ENCODE measurements at places on chromosomes 3 and 15. TPM values are rescaled to one million over a fixed set of nuclear protein-coding genes. Genes with fewer than 3 reads are reported as not detected.

DNA sequence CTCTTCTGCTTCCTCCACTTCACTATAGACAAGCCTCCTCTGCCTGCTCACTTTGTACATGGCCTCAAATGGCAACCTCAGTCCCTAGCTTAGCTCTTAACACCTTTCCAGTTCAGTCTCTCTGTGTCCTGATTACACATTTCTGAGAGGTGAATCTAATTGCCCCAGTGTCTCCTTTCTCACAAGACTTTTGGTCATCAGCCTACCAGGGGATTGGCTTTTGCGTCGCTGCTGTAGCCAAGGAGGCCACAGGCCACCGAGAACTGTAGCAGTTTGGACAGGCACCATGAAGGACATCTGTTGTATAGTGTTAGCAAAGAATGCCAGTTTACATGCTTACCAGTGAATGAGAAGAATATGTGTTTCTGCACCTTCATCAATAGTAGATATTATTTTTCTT, 8.5 kb downstream of the IREB2 start:
- no peak for DNase-seq

Gene RHOV
- not detected for total RNA-seq

GRCh38 chr3:127694467-127695215, 21.9 kb downstream of the ABTB1 start:
- DNase-seq = peak; percentile 11

Gene HGD
- under 0.01 TPM for total RNA-seq

Gene IFT80
- total RNA-seq = 75.0 TPM

Gene OR5K3
- not detected for total RNA-seq

DNA sequence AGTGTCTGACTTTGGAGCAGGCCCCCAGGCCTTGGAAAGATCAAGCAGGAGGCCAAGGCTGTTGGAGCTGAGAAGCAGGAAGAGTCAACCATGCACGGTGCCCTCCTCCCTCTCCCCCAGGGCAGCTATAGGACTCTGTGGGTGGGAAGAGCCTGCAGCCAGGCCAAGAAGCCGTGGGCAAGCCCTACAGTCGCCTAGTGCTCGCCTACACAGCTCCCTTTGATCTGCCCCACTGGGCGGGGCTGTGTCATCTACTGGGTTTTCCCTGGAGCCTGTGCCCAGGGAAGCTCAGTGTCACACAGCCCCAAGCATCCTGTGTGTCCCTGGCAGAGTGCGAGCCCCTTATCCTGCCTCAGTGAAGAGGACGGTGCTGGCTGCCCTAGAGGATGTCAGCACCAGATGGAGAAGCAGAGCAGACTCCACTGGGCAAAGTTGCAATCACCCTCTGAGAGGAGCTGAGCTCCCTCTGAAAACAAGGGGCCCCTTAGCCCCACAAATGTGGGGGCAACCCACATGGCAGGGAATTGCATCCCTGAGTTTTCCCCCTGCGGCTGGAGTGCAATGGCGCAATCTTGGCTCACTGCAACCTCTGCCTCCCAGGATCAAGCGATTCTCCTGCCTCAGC, 72.2 kb downstream of the KLF13 start:
- DNase-seq = no peak

Gene DNAH12
- under 0.01 TPM for total RNA-seq

Gene THRB
- total RNA-seq = 7.4 TPM

Gene CD86
- total RNA-seq = not detected

GRCh38 chr15:83993591-83993990, 242.0 kb upstream of the GOLGA6L4 start:
- no peak for DNase-seq

DNA sequence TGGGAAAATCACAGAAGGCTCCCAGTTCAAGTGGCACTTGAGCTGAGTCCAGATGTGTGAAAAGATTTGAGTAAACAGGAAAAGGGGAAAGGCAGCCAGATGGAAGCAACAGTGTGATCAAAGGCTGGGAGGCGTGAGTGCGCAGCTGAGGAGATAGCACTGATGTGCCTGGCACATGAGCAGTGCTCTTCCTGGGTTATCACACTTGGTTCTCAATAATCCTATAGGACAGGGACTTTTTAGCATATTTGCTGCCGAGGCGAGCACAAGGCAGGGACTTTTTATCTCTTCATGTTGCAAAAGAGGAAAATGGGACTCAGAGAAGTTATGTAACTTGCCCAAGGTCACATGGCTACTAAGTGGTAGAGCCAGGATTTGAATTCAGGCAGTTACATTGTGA, 39.6 kb downstream of the CORO2B start:
- no peak for DNase-seq

DNA sequence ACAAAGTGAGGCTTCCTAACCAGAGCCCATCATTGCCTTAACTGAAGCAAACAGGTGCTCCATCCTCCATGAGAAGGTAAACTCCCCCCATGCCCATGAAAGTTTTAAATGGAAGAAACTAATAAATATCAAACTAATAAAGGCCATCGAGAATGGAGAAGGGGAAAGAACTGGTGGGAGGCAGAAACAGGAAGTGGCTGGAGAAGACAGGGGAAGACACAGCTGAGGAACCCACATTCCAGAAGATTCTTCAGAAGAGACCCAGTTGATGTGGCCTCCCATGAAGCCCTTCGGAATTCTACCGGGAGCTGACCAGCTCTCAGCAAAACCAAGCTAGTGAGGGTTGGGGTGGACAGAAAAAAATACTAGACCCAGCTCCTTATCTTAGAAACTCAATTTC, 41.6 kb downstream of the SH3BP5 start:
- no peak for DNase-seq

GRCh38 chr3:128327606-128328031, 139.1 kb downstream of the DNAJB8 start:
- DNase-seq = no peak

DNA sequence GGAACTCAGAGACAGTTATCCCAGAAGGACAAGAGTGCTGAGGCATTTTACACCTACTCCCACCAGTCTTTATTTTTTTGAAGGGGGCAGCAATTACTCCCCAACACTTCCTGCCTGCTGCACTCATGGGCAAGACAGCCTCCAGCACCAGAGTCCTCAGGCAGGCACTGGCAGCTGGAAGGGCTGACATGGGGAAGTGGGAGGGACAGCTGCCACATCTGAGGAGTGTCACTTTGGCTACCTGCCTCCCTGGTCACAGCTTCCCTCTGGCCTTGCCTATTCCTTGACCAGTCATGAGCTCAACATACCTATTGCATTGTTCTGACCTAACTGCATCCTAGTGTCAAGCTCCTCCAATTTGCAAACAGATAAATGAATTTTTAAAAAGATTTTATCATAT, 10.2 kb upstream of the LACTB start:
- DNase-seq = no peak

DNA sequence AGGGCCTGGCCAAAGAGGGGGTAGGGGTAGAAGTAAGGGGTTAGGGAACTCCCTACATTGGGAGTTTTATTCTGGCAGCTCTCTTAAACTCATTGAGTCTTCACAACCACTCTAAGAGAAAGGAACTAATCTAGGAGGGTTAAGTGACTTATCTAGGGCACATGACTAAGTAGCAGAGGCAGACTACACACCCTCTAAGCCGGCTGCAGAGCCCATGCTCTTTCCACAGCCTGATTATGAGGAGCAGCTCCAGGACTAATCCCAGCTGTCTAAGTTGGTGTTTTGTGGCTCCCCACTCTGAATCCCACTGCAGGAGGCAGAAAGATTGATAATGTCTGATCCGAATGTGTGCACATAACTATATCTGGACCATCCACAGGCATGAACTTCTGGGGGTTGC, 374.6 kb downstream of the EPHB1 start:
- DNase-seq = no peak

Gene GP9
- not detected for total RNA-seq

DNA sequence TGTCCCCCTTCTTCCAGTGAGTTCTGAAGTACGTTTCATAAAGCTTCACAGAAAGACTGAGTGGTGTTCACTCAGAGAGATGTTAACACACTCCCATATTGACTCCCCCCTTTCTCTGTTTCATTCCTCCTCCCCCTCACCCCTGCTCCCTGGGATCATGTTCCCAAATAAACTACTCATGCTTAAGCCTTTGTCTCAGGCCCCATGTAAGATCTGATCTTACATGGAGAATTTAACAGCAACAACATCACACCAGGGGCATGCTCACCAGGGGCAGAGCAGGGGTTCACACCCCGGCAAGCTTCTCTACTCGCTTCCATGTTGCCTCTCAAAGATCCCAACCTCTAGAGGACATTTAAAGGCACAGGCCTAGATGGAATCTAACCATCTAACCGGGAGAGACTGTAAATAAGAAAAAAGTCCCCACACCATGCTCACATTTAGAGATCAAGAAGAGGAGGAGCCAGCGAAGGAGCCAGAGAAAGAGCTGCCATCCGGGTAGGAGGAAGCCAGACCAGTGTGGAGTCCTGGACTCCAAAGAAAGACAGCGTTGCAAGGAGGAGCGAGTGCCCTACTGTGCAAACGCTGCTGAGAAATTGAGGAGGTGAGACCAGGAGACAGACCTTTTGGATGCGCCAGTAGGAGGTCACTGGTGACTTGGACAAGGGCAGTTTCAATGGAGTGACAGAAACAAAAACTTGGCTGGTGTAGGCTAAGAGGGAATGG, 21.4 kb upstream of the SRP14 start:
- no peak for DNase-seq

- peak; percentile 50 for DNase-seq
These were observed 493.3 kb downstream of the MAGI1 start for GRCh38 chr3:65545429-65545828.

Gene ZNF385D
- 0.83 TPM for total RNA-seq

Gene LRRK1
- total RNA-seq = 12.2 TPM

Gene PLSCR4
- 36.7 TPM for total RNA-seq

GRCh38 chr3:59262076-59262498, 212.3 kb upstream of the CFAP20DC start:
- DNase-seq = no peak

GRCh38 chr3:38137615-38138348, 679 bp upstream of the MYD88 start:
- DNase-seq = peak; percentile 5

Gene CPA3
- not detected for total RNA-seq

Gene TM4SF1
- total RNA-seq = 423 TPM

DNA sequence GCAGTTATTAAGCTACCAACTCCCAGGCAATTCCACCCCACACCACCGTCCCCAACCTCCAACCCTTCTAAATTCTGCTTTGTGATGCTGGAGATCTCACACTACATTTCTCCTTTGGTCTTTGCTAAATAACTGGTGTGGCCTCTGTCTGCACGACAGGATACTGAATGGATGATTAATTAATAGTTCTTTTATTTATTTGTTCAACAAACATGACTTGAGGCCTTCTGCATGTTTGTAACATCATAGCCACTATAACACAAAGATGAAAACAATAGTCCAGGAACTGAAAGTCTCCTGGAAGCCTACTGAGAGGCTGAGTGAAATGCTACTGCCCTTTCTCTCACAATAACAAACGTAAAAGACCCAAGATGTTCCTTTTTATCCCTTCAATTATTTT, 609.5 kb upstream of the UBE2E2 start:
- DNase-seq = no peak

DNA sequence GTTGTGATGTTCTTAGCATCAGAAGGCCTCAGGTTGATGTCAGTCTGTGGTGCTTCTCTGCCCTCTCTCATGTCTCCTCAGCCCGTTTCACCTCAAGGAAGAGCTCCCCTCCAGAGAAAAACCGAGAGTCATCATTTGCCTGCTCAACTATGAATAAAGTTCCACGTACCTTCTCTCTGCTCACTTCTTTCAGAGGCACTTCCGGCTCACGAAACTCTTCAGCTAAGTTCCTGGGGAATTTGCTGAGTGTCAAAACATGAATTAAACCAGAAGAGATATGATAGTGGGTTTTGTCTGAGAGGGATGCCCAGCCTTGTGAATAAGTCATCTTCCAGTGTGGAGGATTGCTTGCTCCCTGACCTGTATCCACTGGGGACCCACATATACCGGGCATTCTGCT, 37.7 kb downstream of the CCR4 start:
- DNase-seq = no peak

DNA sequence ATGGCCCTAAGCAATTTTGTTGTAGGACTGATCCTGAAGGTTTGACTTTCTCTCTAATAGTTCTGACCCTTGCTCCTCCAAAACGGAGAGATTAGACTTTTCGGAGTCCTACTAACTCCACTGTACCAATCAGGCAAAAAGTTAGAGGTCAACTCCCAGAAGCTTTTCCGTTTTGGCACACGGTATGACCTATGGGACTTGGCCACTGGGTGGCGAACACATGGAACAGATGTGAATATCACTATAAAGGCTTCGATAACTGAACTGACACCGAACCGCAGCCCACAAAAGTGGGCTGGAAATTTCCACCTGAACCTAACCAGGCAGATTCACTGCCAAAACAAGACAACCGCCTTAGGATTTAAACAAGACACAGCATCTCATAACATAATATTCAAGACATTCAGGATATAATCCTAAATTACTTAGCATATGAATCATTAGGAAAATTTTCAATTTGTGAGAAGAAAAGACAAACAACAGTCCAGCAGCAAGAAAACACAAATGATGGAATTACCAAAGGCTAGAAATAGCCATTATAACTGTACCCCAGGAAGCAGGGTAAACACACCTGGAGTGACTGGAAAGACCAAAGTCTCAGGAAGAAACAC, 12.2 kb upstream of the TM2D3 start:
- no peak for DNase-seq

GRCh38 chr3:171461525-171461917, 1.3 kb upstream of the TNIK start:
- DNase-seq = no peak

- DNase-seq = peak; percentile 92
These were observed 126.2 kb upstream of the BHLHE40 start for GRCh38 chr3:4852780-4853748.
